ENCODE measurements at places on chromosomes 4 and X. TPM values are rescaled to one million over a fixed set of nuclear protein-coding genes. Genes with fewer than 3 reads are reported as not detected.

Gene RASGEF1B
- 12.1 TPM for polyA plus RNA-seq

Gene PLK4
- polyA plus RNA-seq = 17.5 TPM

Gene NSUN7
- 12.1 TPM for polyA plus RNA-seq

Gene CCDC120
- polyA plus RNA-seq = 9.5 TPM

Gene SLC10A4
- polyA plus RNA-seq = 0.33 TPM

Gene SMIM10L2A
- polyA plus RNA-seq = 3.3 TPM

Gene RXFP1
- 0.38 TPM for polyA plus RNA-seq

Gene GASK1B
- 28.0 TPM for polyA plus RNA-seq

Measured in left renal pelvis (tissue), 4 donors.